Osteocyte (in vitro differentiated cells): ENCODE measurements at places on chromosomes 3 and 15.

- DNase-seq, result no peak
These were observed 5.1 kb downstream of the APBA2 start for GRCh38 chr15:28890711-28891495.

- DNase-seq, result no peak
These were observed 732 bp downstream of the SAXO2 start for GRCh38 chr15:82263350-82263749.

GRCh38 chr15:46848704-46849103 lies 868.6 kb upstream of the SEMA6D start:
- no peak for DNase-seq

DNA sequence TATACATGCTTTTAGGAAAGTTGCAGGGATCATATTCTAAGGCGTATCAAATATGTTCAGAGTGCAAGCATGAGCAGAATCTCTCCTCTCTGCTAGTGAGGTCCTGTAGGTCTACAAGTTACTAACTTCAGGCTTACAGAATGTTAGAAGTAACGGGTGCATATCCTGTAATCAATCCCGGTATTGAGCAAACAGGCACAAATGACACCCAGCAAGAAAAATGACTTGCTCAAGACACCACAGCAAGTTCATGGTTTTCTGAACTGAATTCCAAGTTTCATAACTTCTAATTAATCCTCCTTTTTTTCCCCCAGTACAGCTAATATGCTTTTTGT lies 353.9 kb upstream of the TPRG1 start:
- no peak for DNase-seq
